ENCODE measurements at places on chromosomes 2 and 18.

DNA sequence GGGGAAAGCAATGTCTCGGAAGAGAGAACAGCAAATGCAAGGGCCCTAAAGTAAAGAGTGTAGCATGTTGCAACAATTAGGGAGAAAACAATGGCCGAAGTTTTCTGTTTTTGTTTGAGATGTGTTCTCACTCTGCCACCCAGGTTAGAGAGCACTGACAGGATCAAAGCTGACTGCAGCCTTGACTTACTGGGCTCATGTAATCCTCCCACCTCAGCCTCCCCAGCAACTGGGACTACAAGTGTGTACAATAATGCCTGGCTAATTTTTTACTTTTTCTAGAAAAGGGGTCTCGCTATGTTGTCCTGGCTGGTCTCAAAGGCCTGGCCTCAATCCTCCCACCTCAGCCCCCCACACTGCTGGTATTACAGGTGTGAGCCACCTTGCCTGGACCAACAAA, 23.9 kb downstream of the MEMO1 start:
- no peak for DNase-seq

- no peak for DNase-seq
Measured at GRCh38 chr2:54279385-54279784, 23.4 kb upstream of the TSPYL6 start.

GRCh38 chr18:31429623-31430022, 17.9 kb upstream of the DSG3 start:
- no peak for DNase-seq

DNA sequence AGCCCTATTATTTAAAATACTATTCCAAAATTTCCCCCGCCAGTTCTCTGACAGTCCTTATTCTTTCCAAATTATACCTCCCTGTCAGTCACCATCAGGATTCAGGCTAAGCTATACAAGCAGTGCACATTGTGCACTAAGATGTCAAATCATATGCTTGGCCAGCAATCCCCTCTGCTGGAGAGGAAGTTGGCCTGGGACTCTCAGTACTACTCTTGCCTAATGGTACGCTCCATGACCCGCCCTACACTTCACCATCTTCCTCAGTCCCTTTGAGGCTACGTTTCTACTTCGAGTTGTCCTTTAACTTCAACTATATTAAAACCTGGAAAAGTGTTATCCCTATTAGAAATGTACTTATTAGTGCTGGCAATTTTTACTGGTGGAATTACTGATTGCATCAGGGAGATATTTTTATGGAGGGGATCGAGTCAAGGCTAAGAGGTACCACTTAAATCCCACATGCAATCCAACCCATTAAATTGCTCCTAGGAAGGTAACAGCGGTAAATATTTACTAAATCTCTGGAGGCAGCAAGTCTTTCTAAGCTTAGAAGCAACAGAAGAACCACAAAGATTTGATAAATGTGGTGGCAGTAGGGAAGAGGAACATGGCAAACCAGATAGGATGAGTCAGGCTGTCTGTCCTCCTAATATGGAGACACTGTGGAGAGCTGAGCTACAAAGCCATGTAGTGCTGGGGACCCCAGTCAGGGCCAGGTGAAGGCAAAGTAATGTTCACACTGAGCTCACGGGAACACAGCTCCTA, 2.7 kb downstream of the USP40 start:
- DNase-seq, result no peak

- DNase-seq, result no peak
Measured at GRCh38 chr18:75264926-75265597, 54.5 kb downstream of the TSHZ1 start.

DNA sequence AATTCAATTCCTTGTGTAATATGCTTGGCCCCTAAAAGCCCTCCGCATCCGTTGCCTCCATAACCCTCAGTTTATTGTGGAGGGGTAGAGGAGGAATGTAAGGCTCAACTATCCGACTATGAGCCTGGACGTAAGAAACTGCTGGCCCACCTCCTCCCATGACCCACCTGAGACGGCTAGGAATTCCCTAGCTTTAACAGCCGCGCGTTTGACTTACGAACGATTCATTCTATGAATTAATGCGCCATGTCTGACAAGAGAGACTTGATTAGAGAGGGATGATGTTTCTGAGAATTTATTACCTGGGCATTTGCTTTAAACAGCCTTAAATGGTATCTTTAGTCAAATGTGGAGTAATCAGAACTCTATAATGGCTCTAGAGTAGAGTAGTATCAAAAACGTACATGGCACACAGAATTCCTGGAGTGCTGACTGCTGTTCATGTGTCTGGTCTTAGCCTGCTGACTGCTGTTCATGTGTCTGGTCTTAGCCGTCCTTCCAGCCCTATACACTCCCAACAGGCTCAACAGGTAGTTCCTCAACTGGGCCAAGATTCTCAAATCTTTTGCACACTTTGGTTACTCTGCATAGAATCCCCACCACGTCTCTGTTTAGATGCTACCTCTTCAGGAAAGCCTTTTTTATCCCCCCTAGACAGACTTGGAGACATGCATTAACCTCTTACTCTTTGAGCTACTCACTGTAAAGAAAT, 899 bp upstream of the GFPT1 start:
- DNase-seq, result no peak

- DNase-seq, result no peak
Measured at GRCh38 chr2:27946530-27947060, 56.1 kb downstream of the BABAM2 start.

DNA sequence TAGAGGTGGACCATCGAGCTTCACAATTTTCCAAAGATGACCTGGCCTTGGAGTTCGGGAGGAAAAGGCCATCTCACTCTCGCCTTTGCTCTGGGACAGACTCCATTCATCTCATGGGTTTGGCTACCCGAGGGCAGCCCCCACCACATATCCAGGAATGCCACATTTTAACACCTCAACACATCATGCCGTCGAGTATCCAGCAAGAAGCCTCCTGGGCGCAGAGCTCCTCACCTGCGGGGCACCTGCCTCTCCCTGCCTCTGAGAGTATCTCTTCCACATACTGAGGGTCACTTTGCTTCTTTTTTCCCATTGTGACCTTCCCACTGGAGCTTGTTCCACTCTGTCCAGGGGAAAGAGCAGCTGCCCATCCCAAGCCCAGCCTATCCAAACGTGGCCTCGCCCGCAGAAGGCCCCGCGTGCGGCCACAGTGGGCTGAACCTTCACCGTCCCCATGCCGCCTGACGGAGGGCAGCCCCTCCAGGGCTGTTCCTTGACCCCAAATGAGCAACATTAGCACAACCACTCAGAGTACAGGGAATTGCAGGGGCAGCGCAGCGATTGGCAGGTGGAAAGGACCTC, 5.5 kb upstream of the LIMS2 start:
- DNase-seq, result no peak

GRCh38 chr2:188746727-188747126, 227.4 kb upstream of the COL3A1 start:
- DNase-seq, result no peak

GRCh38 chr2:9206991-9207640, 504 bp downstream of the ASAP2 start:
- DNase-seq, result no peak

DNA sequence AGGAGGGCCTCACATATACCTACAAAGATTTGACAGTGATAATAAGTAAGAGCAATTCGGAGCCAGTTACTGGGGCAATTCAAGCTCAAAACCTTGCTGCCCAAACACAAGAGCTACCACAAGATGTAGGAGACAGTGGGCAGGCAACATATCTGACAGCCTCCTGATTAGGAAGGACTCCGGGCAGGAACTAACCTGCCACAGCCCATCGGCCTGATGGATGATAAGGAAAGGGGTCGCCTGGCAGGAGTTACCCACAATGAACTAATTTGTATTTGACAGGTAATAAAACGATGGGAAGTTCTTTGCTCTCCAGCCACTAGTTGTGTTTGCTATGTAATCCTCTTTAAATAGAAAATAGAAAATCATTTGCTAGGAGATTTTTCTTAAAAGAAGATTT, 100.2 kb downstream of the ARHGAP15 start:
- DNase-seq, result no peak

GRCh38 chr2:196589419-196589818, 50.1 kb upstream of the CCDC150 start:
- no peak for DNase-seq

DNA sequence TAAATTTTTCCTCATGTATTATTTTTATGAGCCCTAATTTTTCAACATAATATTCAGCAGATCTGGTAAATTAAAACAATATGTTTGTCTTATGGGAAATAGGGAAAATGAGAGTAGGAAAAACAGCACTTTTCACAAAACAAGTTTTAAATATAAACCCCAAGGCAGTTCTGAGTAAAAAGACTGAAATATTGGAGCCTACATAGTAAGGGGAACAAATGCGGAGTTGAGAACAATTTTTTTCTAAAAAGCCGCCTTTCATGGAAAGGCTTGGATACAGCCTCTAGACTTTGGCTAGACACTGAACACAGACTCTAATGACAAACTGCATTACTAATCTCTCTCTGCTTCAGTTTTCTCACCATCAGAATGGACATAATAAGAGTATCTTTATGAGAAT, 174.1 kb downstream of the NOL4 start:
- DNase-seq, result no peak

DNA sequence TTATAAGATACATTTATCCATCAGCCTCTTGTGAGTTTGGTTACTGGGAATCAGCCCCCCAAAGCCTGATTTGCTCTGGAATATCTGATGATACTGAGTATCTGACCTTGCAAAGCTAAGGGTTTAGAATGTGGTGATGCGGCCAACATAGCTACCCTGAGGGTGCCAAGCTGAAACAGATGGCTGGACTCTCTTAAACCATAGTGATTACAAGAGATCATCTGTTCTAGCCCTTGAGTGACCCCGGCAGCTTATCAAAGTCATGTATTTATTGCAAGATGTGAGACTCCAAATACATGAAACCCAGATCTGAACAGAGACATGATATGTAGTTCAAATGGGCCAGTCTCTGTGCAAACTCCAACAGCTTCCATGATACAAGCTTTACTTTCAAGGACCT, 78.2 kb upstream of the CABLES1 start:
- DNase-seq, result no peak

GRCh38 chr2:40287195-40287594, 164.7 kb downstream of the SLC8A1 start:
- DNase-seq, result no peak

- no peak for DNase-seq
Measured at GRCh38 chr18:46485675-46486194, 171.3 kb downstream of the LOXHD1 start.

DNA sequence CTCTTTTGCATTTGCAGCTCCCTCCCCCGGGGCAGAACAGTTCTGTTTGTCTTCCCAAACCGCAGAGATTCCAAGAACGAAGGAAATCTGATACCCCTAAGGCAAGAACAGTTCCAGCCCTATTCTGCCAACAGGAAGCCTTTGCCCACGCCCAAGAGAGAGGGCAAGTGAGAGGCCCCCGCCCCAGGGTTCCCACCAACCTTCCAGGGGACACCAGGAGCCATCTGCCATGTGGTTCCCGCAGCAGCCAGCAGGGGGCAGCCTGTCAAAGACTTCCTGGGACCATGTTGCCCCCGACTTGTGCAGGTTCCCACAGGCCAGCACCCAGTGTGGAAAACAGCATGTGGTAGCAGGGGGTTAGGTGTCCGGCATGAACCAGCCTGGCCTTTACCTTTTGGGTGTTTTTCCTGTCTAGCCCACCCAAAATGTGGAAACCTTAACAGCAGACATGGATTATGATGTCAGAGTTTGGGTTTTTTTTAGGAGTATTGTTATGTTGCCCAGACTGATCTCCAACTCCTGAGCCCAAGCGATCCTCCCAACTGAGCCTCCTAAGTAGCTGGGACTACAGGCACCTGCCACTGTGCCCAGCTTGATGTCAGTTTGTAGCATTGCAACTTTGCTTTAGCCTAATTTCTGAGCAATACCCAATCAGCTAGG, 21.7 kb upstream of the EFHD1 start:
- DNase-seq, result no peak

- no peak for DNase-seq
Measured at GRCh38 chr2:127401757-127402695, 14.3 kb upstream of the MAP3K2 start.

GRCh38 chr18:48791636-48792105, 159.1 kb downstream of the SMAD7 start:
- no peak for DNase-seq

DNA sequence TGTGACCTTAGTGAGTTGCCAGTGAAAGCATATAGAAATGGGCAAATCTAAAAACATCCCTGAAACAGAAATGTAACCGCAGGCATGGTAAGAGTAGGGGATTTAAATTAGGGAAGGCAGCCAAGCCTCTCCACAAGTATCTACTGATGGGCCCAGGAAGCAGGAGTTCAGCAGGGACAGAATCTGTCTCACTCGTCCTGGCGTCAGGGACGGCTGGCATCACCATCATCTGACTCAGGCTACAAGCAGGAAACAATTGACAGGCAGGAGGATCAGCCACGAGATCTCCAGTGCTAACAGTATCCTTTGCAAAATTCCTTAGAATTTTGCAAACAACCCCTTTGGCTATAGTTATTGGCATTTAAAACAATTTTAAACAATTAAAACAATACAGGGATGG, 61.3 kb downstream of the SMAD4 start:
- DNase-seq, result no peak

DNA sequence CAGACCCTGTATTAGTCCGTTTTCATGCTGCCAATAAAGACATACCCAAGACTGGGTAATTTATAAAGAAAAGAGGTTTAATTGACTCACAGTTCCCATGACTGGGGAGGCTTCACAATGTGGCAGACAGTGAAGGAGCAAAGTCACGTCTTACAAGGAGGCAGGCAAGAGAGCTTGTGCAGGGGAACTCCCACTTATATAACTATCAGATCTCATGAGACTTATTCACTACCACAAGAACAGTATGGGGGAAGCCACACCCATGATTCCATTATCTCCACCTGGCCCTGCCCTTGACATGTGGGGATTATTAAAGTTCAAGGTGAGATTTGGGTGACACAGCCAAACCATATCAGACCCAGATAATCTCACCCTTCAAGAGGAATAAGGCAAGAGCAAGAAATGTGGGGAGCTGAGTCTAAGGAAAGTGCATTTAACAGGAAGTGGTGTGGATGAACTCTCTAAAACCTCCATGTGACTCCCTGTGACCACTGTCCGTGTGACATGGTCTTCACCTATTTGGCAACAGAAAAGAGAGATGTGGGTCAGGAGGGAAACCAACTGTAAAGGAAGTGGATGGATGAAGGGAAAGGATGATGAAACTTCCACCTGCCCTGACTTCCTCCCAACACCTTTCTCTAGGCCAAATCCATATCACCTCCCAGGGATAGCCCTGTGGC, 110.6 kb downstream of the ATL2 start:
- DNase-seq, result no peak

DNA sequence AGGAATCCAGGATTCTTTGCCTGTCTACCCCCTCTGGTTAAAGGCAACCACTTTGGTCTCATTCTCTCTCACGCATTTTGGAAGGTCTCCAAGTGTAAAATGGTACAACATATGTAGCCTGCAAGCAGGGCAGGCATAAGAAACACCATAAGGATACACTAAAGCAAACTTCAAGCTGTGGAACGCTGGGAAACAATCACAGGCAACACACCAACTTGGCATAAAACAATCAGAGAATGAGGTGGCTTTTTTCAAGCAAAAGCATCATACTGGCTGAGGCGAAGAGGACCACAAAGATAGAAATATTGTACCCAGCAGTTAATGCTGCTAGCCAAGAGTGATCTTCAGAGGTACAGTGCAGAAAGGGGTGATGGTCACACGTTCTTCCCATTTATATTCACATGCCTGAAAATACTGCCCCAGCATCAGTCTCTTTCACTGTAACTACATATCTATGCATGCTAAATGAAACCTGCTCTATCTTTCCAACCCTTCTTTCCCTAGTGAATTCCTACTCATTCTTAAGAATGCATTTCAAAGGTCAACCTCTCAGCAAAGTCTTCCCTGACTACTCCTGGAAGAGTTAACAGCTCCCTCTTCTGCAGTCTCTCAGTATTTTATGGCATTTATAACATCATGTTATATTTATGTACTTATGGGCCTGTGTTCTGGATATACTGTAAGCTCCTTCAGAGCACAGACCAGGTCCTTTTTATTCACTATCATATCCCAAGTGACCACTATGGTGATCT, 71.9 kb upstream of the GALNT5 start:
- DNase-seq, result no peak

All from HCT116 (cell line).